ENCODE measurements at places on chromosomes 1 and 21.

GRCh38 chr1:44798481-44799365 is 1.5 kb upstream of the PLK3 start:
- DNase-seq = no peak

DNA sequence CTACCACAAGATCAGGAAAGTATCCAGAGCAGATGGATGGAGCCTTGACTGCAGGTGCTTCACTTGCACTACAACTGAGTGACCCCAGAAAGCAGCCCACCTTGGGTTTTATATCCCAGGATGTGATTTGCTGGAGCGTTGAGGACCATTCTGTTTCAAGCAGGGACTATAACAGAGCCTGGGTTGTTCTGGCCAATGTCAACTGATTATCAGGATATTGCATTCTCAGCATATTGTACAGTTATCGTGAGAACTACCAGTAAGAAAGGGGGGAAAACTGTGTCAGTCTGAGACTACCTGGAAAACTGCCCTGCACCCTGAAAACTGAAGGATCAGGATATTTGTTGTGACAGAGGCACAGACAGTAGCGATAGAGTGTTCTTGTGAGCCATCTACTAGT is 8.0 kb downstream of the ZNF669 start:
- no peak for DNase-seq

- no peak for DNase-seq
These were observed 18.1 kb downstream of the NOS1AP start for GRCh38 chr1:162087574-162087973.

GRCh38 chr1:14184454-14184853 is 414.0 kb upstream of the KAZN start:
- DNase-seq = no peak

GRCh38 chr1:166874464-166874863 is 1.6 kb downstream of the TADA1 start:
- DNase-seq = no peak

- DNase-seq = no peak
These were observed 133.8 kb upstream of the F3 start for GRCh38 chr1:94675373-94675772.

DNA sequence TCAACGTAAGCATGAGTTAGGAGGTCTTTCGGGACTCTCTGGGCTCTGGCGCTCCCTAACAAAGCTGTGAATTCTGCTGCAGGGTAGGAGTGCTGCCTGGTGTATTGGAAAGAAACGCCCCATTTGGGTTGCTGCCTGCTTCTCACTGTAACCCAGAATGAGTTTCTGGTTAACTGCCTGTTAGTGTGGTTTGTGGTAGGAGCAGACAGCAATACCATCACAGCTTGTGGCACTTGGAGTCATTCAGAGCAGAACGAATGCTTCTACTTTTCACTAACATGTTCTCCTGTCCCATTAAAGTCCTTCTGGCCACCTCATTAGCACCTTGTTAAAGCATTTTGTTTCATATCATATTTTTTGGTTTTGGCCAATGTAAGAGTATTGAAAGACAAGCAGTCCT is 18.1 kb downstream of the MAP3K7CL start:
- DNase-seq = no peak

GRCh38 chr1:39392851-39393573 is 98.4 kb upstream of the BMP8A start:
- no peak for DNase-seq

- no peak for DNase-seq
These were observed 19.8 kb downstream of the ZBTB17 start for GRCh38 chr1:15956150-15956549.

DNA sequence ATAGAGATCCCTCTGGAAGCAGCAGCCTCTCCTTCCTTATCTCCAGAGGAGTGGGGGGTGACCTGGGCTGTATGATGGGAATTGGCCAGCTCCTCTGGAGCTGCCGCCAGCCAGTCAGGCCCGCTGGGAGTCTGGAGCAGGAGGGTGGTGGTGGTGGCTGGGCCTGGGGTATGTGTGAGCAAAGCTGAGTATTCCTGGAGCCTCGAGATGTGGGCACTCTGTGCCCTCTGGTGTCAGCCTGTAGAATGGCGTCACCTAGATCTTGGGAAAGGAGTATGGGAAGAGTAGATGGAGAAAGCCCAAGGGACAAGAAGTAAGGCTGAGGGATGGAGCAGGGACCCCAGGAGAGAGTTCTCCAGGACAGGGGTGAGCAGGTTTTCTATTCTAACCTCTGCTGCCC is 16.0 kb downstream of the VANGL2 start:
- DNase-seq = no peak

DNA sequence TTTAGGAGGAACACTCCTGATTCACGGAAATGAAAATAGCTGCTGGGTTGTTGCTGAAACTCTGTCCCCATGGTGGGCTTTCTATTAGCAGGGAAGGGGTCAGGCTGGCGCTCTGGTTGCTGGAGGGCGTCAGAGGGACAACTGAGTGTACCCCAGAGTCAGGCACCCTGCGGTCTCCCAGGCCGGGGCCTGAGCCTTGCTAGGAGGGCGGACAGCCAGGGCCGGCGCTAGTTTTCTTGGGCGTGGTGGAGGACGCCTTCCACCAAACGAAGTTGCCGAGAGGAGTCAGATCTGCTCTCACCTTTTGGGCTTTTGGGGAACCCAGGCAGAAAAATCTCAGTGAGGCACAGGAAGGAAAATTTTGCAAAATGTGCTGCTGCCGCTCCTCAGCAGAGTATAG is 54.8 kb downstream of the NGF start:
- DNase-seq = no peak

- DNase-seq = no peak
These were observed 773 bp downstream of the CHD1L start for GRCh38 chr1:147243228-147243685.

DNA sequence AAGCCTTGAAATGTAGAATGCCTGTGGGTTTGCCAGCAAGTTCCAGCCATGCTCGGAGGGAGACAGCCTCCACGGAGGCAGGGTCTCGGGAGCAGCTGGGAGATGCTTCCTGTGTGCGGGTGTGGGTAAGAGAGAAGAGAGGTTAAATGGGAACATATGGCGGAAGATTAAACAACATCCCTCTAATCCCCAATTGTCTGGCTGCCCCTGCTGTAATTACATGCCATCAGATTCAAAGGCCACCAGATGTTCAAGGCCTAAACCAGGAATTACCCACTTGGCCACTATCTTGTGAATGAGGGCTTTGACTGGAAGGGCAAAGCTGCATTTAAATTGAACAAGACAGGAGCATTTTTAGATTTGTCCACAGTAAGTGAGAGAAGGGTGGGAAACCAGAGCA is 81.4 kb upstream of the BACE2 start:
- DNase-seq = no peak

DNA sequence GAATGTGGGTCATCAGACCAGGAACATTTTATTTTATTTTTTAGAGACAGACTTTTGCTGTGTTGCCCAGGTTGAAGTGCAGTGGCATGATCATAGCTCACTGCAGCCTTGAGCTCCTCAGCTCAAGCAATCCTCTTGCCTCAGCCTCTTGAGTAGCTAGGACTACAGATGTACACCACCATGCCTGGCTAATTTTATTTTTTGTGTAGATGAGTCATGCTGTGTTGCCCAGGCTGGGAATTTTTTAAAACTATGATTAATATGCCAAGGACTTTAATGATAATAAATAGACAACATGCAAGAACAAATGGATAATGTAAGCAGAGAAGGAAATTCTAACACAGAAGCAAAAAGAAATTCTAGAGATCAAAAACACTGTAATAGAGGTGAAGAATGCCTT is 142.4 kb downstream of the AK5 start:
- DNase-seq = no peak

GRCh38 chr1:203273206-203273868 is 32.0 kb upstream of the BTG2 start:
- peak; percentile 92 for DNase-seq

- DNase-seq = no peak
These were observed 46.7 kb downstream of the SMYD3 start for GRCh38 chr1:246460406-246460805.

DNA sequence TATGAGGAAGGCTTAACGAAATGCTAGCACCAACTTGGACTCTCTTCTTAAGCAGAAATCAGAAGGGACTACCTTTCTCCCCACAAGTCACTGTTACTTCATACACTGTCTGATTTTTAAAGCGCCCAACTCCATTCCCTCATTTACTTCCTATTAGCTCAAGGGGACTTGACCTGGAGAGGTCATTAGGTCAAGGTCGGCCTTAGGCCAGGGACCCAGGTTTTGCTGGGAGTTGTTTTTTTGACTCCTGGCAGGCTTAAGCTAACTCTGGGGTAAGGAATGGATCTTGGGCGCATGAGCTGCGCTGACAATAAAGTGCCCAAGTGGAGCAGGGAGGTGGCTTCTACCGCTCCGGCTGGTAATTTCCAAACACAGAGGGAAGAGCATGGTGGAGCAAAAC is 16.8 kb downstream of the ADAR start:
- no peak for DNase-seq

DNA sequence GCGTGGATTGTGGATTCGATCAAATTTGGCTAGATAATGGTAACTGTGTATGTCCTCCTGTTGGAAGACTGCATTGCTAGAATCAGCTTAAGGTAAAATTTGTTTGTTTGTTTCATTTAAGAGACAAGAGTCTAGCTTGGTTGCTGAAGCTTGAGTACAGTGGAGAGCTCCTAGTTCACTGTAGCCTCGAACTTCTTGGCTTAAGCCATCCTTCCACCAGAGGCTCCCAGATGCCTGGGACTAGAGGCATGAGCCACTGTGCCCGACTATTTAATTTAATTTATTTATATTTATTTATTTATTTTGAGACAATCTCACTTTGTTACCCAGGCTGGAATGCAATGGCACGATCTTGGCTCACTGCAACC is 1.5 kb downstream of the PHACTR4 start:
- no peak for DNase-seq

DNA sequence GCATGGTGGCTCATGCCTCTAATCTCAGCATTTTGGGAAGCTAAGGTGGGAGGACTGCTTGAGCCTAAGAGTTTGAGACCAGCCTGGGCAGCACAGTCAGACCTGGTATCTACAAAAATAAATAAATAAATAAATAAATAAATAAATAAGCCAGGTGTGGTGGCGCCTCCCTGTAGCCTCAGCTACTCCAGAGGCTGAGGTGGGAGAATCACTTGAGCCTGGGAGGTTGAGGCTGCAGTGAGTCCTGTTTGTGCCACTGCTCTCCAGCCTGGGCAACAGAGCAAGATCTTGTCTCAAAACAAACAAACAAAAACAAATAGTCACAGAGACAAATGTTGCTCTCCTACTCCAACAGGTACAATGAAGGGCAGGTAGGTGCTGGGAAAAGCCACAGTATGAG is 242.4 kb upstream of the POU3F1 start:
- no peak for DNase-seq

DNA sequence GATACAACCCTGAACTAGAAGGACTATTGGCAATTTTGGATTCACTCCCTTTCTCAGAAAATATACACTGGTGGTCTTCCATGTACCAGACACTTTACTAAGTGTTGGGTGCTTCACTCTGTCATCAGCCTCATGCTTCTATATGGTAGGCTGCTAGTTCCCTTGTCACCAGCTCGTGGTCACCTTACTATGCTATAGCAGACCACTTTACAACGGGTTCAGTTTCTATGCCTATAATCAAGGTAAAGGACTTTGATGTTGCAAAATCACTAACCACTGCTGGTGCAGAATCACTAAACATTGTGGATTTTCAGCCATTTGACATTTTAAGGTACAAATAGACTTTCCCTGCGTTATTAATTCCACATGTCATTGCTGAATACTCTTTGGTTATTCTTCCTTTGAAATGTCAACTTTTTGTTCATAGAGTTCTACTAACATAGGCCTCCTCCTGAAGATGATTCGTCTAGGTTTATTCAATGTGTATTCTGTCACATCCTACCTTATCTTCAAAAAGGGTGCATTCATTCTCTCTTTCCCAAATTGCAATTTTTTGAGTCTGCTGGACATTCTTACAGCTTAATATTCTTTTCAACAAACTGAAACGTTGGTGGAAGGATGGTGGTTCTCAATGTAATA is 78.3 kb downstream of the LRRC8C start:
- DNase-seq = no peak

DNA sequence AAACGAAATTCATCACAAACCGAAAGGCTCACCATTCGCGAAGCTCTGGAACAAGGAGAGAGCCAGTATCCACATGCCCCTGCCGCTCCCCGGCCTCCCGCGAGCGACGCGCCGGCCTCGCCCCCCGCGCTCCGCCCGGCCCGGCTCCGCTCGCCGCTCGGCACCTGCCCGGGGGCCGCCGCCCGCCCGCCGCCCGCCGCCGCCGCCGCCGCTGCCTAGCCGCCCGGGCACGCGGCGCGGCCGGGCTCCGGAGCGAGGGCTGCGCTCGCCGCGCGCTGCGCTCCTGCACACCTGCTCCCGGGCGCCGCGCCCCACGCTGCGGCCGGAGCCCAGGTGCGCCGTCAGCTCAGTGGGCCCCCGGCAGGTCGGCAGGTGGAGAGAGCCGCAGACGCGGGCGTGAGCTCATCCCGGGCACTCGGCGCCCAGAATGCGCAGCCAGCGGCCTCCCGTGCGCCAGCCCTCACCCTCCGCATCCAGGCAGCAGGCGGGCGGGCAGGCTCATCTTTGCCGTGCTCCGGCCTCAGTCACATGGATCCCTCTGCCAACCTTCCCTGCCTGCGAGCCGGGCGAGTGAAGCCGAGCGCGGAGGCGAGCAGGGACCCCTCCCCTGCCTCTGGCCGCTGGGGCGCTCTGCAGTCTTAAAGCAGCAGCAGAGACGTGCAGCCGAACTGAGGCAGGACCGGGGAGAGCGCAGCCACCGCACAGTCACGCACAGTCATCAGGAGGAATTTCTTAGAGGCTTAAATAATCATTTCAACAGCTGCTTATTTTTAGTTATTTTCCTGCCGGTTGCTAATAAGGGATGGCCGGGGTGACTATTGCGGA is at the start of gene DSCAM:
Gene DSCAM (minus strand): TSS at position 572 of the 825 bp plus-strand sequence. CDS start 497 bp downstream, at position 75.
- DNase-seq = no peak

- no peak for DNase-seq
These were observed 44.7 kb downstream of the EIF2B3 start for GRCh38 chr1:44941424-44942324.

- DNase-seq = no peak
These were observed 64.9 kb downstream of the ACOT7 start for GRCh38 chr1:6328696-6329095.

GRCh38 chr21:34927992-34928391 is 121.1 kb downstream of the RUNX1 start:
- DNase-seq = no peak

DNA sequence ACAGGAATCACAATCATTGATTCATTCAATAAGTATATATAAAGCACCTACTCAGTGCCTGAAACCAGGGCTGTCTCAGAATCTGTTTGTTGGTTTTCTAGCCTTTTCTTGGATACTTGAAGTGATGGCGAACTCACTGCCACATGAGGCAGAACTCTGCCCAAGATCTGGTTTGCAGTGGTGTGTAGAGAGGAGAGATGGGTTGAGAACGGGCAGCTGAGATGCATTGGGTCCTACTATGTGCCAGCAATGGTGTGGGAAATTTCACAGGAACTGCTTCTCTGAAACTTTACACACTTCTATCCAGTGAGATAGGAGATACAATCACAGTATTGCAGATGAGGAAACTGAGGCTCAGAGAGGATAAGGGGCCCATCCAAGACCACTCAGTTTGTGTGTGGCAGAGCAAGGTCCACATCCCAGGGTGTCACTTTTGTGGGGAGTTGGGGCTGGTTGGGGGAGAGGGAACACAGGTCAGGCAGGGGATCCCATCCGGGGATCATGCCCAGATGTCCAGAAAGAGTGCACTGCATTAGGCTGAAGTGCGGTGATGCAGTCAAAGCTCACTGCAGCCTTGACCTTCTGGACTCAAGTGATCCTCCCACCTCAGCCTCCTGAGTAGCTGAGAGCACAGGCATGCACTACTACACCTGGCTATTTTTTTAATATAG is 83.7 kb upstream of the IFFO2 start:
- no peak for DNase-seq

All from stimulated activated CD4-positive, alpha-beta T cell treated with anti-CD3 and anti-CD28 coated beads, Interleukin-1b, Interleukin-23, amount 100 ng/mL, for 4 hours (primary cell).